Endothelial cell (in vitro differentiated cells): ENCODE measurements at places on chromosomes 13 and 19.
A peak's percentile ranks its signal among the peaks of the same experiment; 100 is the strongest.

DNA sequence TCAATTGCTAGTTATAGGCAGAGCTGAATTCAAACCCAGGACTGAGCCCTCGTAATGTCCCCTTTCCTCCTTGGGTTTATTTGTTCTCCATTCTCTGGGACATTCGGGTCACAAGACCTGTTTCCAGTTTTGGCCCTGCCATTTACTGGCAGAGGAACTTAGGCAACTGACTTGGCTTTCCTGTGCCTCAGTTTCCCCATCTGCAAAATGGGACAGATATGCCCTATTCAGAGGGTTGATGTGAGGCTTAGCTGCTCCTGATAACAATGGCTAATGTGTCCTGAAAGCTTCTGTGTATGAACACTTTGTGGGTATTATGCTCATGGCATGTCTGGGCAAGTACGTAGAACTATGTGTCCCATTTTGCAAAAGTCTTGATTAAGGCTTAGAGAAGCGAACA is 996 bp downstream of the ZNF524 start:
- no peak for DNase-seq

GRCh38 chr13:64007339-64007738 is 2591.7 kb upstream of the PCDH20 start:
- DNase-seq = no peak

GRCh38 chr19:14437578-14438140 is 4.6 kb downstream of the PKN1 start:
- no peak for DNase-seq

DNA sequence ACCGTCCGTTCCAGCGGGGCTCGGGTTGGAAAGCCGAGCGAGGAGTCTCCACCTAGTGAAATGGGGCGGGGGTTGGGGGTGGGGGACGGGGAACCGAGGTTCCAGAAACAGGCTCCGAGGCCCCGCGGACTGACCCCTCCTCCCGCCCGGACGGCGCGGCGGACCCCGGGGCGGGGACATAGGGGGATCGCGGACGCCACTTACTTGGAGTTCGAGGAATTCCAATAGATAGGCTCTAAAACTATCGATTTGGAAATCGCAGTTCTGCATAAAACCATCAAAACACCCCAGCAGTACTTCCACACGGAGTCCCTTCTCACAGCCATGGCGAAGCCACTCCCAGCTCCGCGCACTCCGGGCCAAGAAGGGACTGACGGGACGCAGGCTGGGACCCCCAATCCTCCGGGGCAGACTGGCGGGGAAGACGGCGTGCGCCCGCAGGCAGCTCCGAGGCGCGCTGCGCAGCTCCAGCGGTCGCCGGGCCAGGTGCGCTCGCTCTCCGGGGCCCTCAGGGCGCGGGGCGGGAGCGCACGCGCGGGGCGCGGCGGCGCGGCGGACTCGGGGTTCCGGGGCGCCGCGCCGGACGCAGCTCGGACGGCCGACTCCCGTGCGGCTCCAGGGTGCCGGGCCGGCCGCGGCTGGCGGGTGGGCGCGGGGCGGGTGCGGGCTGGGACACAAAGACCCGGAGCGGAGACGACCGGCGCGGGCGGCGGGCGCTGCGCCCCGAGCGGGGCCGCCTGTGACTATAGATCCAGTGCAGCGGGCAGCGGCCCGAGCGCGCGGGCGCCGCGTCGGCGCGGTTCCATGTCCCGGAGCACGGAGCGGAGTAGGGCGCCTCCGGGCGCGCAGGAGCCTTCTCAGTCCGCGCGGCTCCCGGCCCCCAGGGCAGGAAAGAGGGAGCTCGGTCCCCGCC is 567 bp downstream of the EFNB2 start:
- DNase-seq = peak; percentile 31

GRCh38 chr19:49677901-49678674 is 1.0 kb downstream of the PRMT1 start:
- DNase-seq = peak; percentile 93

GRCh38 chr19:4232614-4233281 is 3.4 kb downstream of the EBI3 start:
- DNase-seq = no peak

GRCh38 chr13:47461816-47462215 is 539.3 kb downstream of the SUCLA2 start:
- DNase-seq = no peak

- DNase-seq = no peak
These were observed 917.9 kb downstream of the OLFM4 start for GRCh38 chr13:53946500-53946899.

- DNase-seq = no peak
These were observed 73.3 kb upstream of the NBEA start for GRCh38 chr13:34868733-34869132.

GRCh38 chr13:40155201-40155600 is 499.7 kb downstream of the COG6 start:
- DNase-seq = no peak

- DNase-seq = no peak
These were observed 120.2 kb downstream of the DNAJC15 start for GRCh38 chr13:43143591-43143990.

DNA sequence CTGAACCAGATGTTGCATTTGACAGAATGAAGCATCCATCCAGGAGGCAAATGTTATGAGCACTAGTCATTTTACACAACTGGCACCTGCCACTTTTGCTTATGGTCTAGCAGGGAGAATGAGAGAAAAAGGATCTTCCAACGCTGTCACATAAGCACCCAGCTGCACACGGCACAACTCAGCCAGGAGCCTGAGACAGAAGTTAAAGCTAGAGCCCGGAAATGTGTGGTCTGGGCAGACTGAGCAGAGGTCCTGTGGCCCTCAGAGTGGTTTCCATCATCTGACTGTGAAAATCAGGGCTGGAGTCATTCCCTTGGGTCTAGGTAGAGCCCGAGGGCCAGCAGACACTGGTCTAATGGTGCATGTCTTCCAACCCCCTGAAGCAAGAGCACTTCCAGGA is 78.4 kb upstream of the XPO4 start:
- no peak for DNase-seq

- no peak for DNase-seq
These were observed 18.5 kb upstream of the ATP11A start for GRCh38 chr13:112671359-112671758.

DNA sequence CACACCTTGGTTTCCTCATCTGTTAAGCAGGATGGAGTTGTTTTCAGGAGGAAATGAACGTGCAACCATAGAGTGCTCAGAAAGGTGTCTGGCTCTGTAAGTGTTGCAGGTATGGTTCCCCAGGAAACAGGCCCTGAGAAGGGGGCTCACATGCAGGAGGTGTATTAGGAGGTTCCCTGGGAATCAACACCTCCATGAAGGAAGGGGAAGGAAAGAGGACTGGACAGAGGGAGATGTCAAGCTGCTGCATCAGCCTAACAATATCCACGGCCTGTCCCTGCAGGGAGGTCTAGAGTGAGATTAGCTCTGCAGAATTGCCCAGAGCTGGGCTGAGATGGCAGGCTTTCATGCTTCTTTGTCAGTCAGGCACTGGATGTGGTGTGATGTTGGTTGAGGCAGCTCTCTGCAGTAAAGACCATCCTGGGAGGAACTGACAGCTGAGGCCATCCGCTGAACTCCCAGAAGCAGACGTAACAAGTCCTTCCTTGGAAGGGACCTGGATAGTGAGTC is 373.3 kb downstream of the ZNF536 start:
- no peak for DNase-seq

DNA sequence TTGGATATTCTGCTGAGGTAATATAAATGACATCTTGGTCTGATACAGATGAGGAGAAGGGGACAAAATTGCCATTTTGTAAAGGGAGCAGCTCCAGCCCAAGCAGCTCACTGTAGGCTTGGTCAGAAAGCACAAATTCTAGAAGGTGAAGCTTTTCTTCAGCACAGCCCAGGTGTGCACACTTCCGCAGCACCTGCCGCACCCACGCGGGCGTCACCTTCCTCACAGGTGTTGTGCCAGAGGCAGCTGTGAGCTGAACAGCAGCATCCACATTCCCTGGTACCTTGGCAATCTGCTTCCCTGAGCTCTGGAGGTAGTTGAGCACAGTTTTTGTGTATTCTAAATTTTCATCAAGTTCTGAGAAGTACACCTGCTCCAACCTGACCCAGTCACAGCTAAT is 79.0 kb downstream of the SACS start:
- no peak for DNase-seq

- no peak for DNase-seq
These were observed 186.6 kb downstream of the ZNF536 start for GRCh38 chr19:30558793-30559192.

DNA sequence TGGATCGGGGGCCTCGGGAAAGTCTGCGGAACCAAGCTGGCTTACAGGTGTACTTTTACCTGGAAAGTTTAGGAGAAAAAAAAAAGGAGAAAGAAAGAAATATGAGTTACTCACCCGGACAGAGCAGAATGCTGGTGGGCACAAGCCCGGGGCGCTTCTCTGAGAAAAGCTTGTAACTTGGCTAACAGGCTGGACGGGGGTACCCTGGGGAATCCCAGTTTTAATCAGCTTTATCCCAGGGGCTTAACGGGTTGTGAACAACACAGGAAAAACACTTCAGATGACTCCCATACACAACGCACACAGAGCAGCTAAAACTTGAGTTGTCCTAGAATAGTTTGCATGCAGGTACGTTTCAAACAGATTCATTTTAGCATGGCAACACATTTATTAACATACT is 37.3 kb downstream of the KLF2 start:
- DNase-seq = no peak

DNA sequence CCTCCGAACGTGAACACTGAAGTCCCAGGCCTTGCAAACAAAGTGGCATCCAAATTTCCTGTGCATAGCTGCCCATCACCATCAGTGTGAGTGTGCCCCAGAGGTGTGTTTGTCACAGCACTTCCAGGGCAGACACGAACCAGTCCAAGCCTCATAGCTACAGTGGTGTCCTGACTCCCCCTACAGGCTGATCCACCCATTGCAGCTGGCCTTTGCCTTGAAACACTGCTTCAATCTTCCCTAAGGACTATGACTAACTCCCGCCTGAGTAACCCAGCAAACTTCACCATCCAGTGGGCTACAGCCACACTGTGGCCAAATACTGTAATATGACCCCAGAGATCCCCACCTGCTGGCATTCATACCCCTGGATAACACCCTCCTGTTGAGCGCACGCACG is 3.9 kb downstream of the ZNF266 start:
- peak; percentile 18 for DNase-seq

- DNase-seq = no peak
These were observed 32.5 kb downstream of the CAPN12 start for GRCh38 chr19:38711726-38712153.

- DNase-seq = no peak
These were observed 13.7 kb upstream of the SMARCA4 start for GRCh38 chr19:10946958-10947657.

- no peak for DNase-seq
These were observed 44.3 kb downstream of the SPRY2 start for GRCh38 chr13:80296638-80297037.

DNA sequence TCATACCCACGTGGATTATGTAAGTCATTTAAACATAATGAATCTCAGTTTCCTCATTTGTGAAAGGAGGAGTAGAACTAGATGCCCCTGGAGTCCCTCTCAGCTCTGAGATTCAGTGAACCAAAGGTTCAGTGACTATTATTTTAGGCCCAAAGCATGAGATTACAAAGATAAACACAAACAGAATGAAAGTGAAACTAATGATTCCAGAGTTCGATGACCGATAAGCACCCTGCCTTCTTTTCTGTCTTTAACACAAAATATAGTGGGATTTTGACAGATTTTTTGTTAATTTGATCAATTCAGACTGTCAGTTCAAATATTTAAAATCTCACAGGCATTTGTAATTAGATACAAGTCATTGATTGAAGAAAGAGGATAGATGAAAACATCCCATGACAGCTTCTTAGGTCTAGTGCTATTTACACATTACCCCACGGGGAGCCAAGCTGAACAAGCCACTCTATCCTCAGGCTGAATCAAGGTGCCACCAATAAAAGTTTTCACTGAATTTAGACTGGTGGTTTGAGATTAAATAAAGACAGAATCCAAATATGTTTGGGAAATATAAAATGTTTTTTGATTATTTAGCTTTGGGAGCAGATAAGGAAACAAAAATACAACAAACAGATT is 64.6 kb upstream of the RAP2A start:
- DNase-seq = no peak

GRCh38 chr19:35272122-35272719 is 3.5 kb downstream of the USF2 start:
- no peak for DNase-seq

- DNase-seq = no peak
These were observed 351.3 kb downstream of the DACH1 start for GRCh38 chr13:71515744-71516038.

GRCh38 chr19:55370305-55370988 is at the start of gene IL11:
TSS of gene IL11 (minus strand) at chr19:55370463. CDS start at chr19:55370310, 153 bp downstream.
- DNase-seq = no peak

DNA sequence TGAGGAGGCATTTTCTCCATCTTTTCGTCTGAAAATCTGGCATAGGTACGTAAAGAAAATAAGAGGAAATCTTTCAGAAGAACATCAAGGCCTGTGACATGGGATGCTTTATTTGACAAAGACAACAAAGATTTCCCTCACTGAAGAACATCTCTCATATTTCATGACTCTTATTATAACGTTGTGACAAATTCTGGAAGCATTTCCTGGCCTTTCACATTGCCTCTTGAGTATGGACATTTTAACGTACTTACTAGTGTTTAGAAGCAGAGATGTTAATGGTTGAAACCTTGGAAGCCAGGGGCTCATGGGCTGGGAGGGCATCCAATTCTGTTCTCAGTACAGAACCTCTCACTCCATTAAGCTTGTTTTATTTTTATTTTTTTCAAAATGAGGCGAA is 210.8 kb downstream of the DCT start:
- no peak for DNase-seq

DNA sequence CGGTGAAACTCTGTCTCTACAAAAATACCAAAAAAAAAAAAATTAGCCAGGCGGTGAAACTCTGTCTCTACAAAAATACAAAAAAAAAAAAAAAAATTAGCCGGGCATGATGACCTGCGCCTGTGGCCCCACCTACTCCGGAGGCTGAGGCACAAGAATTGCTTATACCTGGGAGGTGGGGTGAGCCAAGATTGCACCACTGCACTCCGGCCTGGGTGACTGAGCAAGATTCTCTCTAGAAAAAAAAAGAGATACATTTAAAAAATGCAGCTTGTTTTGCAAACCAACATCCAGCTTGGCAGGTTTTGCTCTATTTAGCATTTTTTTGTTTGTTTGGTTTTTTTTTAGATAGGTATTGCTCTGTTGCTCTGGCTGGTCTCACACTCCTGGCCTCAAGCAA is 6.7 kb upstream of the PGPEP1 start:
- no peak for DNase-seq

DNA sequence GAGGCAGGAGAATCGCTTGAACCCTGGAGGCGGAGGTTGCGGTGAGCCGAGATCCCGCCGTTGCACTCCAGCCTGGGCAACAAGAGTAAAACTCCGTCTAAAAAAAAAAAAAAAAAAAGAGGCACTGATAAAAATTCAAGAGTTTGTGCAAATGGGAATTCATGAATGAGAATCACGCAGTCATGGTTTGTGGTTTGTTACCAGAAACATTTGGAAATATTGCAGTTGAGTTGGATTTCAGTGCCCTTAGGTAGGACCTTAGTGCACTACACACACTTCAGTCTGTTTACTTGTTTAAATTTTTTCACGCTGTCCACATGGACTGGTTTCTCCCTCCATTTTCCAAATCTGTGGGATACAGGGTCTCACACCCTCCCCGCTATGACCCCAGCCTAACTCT is 28.4 kb downstream of the ZNF844 start:
- DNase-seq = no peak

- DNase-seq = no peak
These were observed 275.2 kb upstream of the EDNRB start for GRCh38 chr13:78193846-78194245.
